ENCODE measurements at places on chromosomes 13 and 19. TPM values are rescaled to one million over a fixed set of nuclear protein-coding genes. Genes with fewer than 3 reads are reported as not detected.

Gene STOML3
- not detected for total RNA-seq

Gene KLK6
- total RNA-seq = not detected

Gene CABP5
- not detected for total RNA-seq

Gene PPP1R12C
- total RNA-seq = 133 TPM

Gene MAP4K1
- total RNA-seq = 351 TPM

Gene ICAM5
- 0.25 TPM for total RNA-seq

Gene RUBCNL
- total RNA-seq = 5.8 TPM

Gene FFAR1
- 1.4 TPM for total RNA-seq

Gene ZNF829
- total RNA-seq = 3.9 TPM

Gene ZNF226
- total RNA-seq = 16.0 TPM

Gene CDX2
- total RNA-seq = not detected

Gene CACNG6
- not detected for total RNA-seq

Gene PLEKHF1
- 13.5 TPM for total RNA-seq

Gene ZNF579
- total RNA-seq = 5.9 TPM

Gene SHISA2
- 0.37 TPM for total RNA-seq

Gene ANKLE1
- total RNA-seq = 2.0 TPM

Gene LRFN3
- 6.8 TPM for total RNA-seq

Gene ZSCAN4
- not detected for total RNA-seq

Gene SIGLEC14
- 3.3 TPM for total RNA-seq

Gene KCNN4
- total RNA-seq = 46.4 TPM

Gene LHB
- total RNA-seq = not detected

Gene ARL11
- not detected for total RNA-seq

Gene SIGLEC10
- total RNA-seq = 0.29 TPM

Gene KLK14
- 0.39 TPM for total RNA-seq

Gene MFSD12
- total RNA-seq = 58.1 TPM

Gene ATP4B
- not detected for total RNA-seq

Gene URAD
- not detected for total RNA-seq

Gene MYH14
- total RNA-seq = not detected

Gene INTS6
- total RNA-seq = 100 TPM

Gene GRK1
- total RNA-seq = 0.07 TPM

Gene NLRP7
- total RNA-seq = not detected

Gene CEACAM6
- not detected for total RNA-seq

Gene ISOC2
- total RNA-seq = 6.5 TPM

Gene PDS5B
- total RNA-seq = 46.7 TPM

Gene FBN3
- total RNA-seq = not detected

All from T-helper 17 cell (primary cell).